Right ventricle myocardium superior (tissue), 1 donor: ENCODE measurements at places on chromosomes 2 and 18.

DNA sequence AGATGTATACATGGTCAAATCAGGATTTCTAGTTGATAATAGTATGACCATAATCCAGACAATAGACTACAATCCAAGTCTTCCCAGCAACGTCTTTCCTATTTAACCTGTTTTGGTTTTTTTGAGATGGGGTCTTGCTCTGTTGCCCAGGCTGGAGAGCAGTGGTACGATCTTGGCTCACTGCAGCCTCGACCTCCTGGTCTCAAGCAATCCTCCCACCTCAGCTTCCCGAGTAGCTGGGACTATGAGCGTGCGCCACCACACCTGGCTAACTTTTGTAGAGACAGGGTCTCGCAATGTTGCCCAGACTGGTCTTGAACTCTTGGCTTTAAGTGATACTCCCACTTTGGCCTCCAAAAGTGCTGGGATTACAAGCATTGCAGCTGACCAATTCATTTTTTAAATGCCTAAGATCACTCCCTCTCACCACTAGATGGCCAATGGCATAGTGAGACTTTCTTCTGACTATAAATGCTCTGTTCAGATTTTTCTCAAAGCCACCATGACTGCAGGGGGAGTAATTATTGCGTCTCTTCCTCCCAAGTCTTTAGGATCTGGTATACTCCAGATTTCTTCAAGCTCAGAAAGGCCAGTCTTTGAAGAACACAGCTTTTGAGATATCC is 47.6 kb downstream of the HNRNPLL start:
- DNase-seq: no peak

DNA sequence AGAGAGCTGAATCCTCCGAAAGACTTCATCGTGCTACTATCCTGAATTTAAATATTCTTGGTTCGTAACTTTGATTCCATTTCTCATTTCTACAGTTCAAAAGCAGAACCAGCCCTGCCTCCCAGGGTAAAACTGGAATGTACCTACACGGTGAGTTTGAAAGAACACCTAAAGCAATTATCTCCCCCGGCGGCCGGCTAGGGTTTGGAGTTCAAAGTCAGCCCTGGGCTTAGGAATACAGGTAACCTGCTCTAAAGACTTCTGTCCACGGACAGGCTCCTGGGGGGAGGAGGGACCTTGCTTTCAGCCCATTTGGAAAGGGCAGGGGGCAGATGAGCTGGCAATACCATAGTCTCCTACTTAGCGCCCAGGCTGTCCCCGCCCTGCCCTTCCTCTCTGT is 32.3 kb downstream of the CYP27C1 start:
- DNase-seq: no peak

- peak; percentile 39 for DNase-seq
Measured at GRCh38 chr2:33395655-33396249, 80.7 kb upstream of the RASGRP3 start.

- DNase-seq: no peak
Measured at GRCh38 chr2:233259730-233260129, 8.3 kb downstream of the ATG16L1 start.

- DNase-seq: no peak
Measured at GRCh38 chr2:40666398-40666797, 214.5 kb upstream of the SLC8A1 start.

DNA sequence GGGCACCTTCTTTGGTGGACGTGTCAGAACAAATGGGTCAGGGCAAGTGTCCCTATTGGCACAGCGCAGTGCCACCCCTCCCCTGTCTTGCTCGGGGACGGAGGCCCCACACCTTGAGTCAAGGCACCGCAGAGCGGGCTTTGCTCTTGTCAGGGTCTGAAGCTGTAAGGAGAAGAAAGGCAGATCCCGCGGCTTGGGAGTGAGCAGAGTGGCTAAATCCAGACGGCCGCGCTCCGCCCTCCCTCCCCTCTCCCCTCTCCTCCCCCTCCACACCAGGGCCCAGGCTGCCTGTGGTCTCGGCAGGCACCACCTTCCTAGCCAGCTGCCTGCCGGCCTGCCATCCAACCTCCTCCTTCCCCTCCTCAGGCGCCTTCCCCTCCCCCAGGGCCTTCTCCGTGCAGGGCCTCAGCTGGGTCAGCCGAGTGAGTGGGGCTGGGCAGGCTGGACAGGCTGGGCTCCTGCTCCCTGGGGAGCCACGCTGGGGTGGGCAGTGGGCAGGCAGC is 25.8 kb downstream of the SPEG start:
- peak; percentile 84 for DNase-seq

- no peak for DNase-seq
Measured at GRCh38 chr2:64179582-64180321, 35.5 kb upstream of the PELI1 start.

DNA sequence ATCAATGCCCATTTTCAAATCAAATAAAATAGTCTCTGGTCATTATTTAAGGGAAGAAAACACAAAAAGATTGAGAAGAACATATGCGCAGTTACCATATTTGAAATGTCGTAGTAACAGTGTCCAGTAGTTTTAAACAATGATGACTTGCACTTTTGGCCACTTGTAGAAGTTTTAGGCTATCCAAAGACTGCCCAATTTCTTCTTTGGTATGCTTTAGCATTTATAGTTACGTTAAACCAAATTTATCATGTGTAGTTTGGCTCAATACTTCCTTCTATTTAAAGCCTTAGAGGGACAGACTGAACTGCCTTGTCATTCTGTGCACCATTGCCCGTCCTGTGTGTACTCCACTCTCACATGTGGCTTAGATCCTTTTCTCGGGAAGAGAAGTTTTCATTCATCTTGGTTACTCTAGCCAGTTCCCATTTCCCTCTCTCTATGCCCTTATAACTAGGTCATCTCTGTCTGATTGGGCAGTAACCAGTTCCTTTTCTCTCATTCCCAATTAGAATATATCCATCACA is 84.8 kb upstream of the TTN start:
- DNase-seq: no peak

DNA sequence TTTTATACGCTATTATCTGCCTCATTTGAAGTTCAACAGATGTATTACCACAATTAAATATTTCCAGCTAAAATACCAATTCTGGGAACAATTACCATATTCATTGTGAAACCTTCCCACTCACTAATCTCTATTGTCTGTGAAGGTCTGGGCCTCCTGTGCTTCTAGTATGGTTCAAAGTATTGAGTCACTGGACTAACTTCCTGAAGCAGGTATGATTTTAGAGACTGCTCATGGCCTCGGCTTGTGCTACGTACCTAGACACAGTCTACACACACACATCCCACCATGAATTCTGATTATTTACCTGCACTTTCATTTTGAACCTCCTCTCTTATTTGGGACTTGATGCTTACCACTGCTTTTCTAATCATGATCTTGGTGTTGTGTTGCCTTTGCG is 180.7 kb upstream of the EPHA4 start:
- DNase-seq: no peak

- no peak for DNase-seq
Measured at GRCh38 chr2:188285774-188286173, 5.9 kb upstream of the GULP1 start.

GRCh38 chr18:3605954-3606443 is 156.0 kb downstream of the TGIF1 start:
- DNase-seq: no peak

DNA sequence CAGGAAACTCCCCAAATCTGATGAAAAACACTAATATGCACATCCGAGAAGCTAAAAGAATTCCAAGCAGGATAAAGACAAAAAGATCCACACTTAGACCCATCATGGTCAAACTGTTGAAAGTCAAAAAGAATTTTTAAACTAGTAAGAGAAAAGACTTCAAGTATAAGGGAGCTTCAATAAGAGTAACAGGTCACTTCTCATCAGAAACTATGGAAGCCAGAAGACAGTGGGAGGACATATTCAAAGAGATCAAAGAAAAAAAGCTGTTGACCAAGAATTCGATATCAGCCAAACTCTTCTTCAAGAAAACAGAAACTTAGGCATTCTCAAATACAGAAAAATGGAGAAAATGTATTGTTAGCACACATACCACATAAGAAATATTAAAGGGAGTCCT is 50.4 kb downstream of the ZC3H8 start:
- DNase-seq: no peak

DNA sequence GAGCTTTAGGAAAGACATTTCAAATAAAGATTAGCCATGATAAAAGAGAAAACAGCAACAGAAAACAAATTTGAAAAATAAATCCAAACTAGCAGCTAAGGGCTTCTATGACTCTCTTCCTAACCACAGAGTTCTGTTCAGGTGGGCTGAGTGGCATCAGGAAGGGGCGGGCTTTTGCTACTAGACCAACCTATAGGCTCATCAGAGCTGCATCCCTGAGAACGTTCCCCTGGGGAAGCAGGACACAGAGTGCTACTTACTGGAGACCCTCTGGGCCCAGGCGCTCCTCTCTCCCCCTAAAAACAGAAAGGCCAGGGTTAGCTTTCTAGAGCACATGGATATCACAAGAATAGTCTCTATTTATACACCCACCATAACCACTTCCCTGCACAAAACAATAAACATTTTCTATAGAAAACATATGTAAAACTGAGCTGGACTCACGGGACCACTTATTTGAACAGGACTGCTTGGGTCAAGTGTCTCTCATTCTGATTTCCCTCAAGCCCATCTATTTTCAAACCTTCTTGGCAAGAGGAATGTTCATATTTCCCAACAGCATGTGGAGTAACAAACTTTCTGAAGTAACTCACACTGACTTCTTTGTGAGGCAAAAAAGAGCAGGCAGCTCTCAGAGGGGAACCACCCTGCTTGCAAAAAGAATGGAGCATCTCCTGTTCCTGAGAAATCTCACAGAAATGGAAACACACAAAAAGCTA is 78.9 kb upstream of the LMAN1 start:
- no peak for DNase-seq

- DNase-seq: peak; percentile 33
Measured at GRCh38 chr18:79552140-79552631, 127.4 kb upstream of the CTDP1 start.

DNA sequence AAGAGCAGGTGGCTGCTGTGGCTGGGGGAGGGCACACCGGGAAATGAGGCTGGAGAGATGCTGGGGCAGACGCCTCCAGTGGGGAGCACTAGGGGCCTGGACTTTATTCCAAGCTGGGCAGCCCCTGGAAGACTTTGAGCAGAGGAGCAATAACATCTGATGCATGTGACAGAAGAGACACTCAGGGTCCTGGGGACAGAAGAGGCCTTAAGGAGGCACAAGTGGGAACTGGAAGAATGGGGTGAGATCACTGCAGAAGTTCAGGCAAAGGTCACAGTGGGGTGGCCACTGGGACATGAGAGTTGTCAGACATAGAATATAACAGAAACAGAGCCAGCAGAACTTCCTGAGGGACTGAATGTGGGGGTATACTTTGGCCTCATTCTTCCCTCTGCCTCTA is 24.0 kb downstream of the TGFA start:
- DNase-seq: no peak

DNA sequence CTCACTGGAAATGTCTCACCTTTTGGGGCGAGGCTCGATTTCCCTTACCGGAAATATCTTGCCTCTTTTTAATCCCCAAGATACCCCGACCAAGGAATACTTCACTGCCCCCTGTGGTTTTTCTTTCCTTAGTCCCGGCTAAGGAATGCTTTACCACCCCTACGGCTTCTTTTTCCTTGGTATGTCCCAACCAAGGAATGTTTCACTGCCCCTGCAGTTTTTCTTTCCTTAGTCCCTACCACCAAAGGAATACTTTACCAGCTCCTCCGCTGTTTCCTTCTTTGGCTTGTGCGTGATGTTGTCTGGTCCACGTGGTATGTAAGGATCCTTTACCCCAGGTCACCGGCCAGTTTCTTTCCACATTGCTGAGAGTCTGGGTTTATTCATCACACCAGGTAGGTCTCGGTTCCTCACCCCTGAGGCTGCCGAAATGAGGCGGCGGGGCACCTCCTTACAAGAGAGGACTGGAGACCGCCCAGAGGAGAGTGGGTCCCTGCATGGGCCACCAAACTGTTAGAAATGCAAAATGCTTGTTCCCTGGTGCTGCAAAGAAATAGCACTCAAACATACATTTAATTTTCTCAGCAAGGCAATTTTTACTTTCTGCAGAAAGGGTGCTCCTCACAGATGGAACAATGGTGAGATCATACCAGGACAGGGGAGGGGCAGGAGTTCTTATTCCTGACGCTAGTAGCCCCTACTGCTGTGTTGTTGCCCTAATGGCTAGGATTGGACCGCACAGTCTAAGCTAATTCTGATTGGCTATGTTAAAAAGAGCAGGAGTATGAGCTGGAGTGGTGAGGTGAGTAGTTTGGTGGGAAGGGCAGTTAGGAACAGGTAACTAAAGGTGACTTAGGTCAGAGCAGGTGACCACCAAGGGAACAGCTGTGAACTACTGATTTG is 33.4 kb upstream of the CLASP1 start:
- DNase-seq: no peak

DNA sequence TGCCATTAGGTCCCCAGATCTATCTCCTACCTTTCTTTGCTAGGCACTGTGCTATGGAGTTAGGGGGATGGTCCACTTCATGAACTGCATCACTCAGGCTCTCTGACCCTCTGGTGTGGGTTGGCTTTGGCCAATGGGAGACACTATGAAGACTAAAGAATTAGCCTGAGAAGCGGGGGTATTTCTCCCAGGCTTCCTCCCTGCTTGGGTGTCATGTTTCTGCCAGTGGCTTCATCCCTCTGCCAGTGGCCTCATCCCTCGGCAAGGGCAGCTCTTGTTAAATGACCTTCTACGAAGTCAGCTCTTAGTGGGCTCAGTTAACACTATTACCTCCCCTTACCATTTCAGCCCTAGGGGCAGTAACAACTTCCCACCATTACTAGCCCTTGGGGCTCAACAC is 41.9 kb upstream of the EPB41L3 start:
- DNase-seq: no peak

- no peak for DNase-seq
Measured at GRCh38 chr2:38097988-38098385, 22.0 kb upstream of the CYP1B1 start.

GRCh38 chr2:88627856-88628570 is 749 bp upstream of the EIF2AK3 start:
- peak; percentile 95 for DNase-seq

DNA sequence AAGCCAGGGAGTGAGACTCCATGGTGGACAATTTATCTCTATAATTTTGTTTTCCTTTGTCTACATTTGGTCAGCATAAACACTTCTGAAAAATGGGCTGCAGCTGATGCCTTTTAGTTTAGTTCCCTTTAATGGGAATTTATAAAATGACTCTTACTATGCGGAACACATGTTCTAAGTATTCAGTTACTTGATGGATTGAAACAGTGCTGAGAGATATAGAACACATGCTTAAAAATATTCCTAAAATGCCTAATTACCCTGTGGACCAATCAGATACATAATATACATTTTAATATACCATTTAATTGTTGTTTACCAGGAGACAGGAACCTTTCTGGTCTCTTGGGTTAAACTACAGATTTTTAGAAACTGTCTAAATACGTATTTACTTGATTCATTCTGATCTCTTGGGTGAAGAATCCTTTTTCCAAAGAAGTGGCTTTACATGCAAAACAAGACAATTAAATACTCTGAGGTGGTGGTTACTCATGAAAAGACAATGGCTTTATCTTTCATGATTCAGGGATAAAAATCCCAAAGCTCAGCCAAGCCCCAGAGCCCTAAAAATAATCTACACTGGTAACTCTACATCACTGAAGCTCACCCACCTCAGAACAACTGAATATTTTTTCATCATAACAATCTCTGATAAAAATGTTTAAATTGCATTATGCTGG is 128.1 kb upstream of the SERTAD2 start:
- DNase-seq: no peak

GRCh38 chr2:233120459-233120858 is 60.3 kb downstream of the INPP5D start:
- DNase-seq: no peak
